ENCODE measurements at places on chromosomes 12 and 14.

- no peak for DNase-seq
These were observed 21.4 kb upstream of the APPL2 start for GRCh38 chr12:105257321-105257728.

DNA sequence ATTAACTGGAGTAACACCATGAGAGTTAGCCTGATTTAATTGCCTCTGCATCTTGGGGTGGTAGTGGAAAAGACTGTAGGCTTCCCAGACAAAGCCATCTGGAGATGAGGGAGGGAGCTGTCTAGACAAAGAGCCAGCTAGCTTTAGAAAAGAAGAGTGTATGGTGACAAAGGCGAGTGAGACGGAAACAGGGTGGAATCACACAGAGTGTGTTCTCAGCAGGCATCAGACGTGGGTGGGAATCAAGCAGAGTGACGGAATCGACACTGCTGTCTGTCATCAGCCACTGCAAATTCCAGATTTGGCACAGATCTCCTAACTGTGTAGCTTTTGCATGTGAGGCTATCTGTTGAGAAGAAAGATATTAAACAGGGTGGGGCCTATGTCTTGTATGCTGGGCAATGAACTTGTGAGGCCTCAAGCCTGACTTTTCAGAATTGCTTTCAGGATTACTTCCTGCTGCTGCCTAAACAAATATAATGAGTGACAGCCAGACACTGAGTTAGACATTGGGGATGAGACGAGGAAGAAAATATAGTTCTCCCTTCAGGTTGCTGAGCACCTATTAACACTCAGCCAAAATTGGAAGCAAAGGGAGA lies 236.5 kb upstream of the GRIP1 start:
- no peak for DNase-seq

GRCh38 chr14:72603639-72604038 lies 290.3 kb downstream of the DPF3 start:
- no peak for DNase-seq

- no peak for DNase-seq
These were observed 17.0 kb upstream of the IL22 start for GRCh38 chr12:68270358-68270757.

DNA sequence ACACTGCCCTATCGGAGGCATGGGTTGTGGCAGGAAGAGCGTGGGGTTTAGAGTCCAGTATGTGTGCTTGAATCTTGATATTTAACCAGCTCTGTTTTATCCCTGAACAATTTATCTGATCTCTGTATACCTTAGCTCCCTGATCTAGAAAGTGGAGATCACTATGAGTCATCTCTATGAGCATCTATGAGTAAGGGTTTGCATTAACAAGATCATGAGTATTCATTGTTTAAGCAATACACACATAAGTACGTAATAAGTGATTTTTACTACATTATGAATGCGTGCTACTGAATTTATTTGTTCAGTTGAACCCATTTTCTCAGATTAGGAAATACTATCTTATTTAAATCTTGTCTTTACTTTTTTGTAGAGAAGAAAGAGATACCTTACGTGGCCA lies 49.4 kb downstream of the GPATCH2L start:
- no peak for DNase-seq

GRCh38 chr12:4506870-4507269 lies 31.8 kb upstream of the RAD51AP1 start:
- no peak for DNase-seq

DNA sequence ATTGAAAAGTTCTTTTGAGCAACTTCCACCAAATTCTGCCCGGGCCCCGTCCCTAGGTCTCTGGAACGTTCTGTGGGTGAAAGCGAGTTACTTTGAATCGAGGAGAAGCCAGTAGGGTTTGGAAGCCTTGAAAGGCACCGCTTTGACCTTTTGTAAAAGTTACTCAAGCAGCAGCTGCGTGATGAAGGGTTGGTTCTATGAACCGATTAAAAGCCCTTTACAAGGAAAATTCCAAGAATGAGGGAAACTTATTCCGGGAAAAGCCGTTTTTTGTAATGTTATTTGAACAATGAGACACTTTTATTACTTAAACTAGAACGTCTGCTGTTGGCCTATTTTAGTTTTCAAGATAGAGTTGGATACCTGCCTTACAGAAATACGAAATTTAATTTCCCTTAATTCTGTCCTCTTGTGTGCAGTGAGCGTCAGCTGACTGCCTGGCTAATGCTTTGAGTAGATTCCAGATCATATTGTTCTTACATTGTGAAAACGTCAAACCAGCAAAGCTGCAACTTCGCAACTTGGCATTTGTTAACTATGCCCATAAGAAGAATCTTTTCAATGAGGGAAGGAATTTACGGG lies 906 bp downstream of the LARP4 start:
- DNase-seq: peak; percentile 11

GRCh38 chr14:69363055-69363454 lies 35.0 kb downstream of the ERH start:
- DNase-seq: no peak

DNA sequence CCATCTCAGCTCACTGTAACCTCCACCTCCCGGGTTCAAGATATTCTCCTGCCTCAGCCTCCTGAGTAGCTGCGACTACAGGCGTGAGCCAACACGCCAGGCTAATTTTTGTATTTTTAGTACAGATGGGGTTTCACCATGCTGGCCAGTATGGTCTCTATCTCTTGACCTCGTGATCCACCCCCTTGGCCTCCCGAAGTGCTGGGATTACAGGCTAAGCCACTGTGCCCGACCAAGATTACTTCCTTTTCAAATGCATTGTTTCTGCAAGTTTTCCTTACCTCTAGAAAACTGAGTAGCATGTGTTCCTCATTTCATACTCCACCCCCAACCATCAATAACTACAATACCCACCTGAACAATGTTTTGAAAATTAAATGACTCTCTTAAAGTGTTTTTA lies 13.1 kb downstream of the ARF6 start:
- DNase-seq: no peak

DNA sequence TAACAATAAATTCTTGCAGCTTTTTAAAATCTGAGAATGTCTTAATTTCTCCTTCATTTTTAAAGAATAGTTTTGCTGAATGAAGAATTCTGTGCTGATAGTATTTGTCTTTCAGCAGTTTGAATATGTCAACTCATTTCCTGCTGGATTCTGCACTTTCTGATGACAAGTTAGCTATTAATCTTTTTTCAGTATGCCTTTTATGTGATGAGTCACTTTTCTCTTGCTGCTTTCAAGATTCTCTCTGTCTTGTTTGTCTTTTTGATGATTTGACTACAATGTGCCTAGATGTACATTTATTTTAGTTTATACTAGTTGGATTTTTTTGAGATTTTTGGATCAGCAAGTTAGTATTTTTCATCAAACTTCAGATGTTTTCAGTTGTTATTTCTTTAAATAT lies 87.9 kb upstream of the AVPR1A start:
- no peak for DNase-seq

Measured in NCI-H1105 treated with DMSO at 0.1 percent for 48 hours (cell line).